ENCODE measurements at places on chromosomes 6 and 20.

- no peak for DNase-seq
Observed at GRCh38 chr20:9300080-9300479, 214.3 kb upstream of the LAMP5 start.

DNA sequence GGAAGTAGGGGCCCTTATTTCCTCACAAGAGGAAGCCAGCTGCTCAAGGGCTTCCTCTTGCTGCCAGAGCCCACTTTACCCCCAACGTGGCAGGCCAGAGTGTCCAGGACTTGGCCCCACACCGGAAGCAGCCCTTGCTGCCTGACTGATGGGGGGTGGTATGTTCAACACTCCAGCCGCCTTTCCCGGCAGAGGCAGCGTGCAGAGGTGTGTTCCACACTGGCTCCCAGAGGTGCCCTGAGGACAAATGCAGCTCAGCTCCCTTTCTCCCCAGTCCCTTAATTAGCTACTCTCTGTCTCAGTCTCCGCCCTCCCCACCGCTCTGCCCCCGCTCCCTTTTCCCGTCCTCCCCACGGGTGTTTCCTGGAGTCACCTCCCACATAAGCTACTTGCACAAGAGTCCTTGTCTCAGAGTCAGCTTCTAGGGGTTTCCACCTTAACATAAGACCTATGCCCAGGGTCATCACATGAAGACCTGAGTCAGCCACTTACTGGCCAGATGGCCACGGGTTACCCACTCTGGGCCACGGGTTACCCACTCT lies 61.7 kb upstream of the SHLD1 start:
- no peak for DNase-seq

- no peak for DNase-seq
Observed at GRCh38 chr6:3875486-3875885, 26.3 kb downstream of the FAM50B start.

- peak; percentile 79 for DNase-seq
Observed at GRCh38 chr6:108114841-108115597, 40.5 kb upstream of the OSTM1 start.

DNA sequence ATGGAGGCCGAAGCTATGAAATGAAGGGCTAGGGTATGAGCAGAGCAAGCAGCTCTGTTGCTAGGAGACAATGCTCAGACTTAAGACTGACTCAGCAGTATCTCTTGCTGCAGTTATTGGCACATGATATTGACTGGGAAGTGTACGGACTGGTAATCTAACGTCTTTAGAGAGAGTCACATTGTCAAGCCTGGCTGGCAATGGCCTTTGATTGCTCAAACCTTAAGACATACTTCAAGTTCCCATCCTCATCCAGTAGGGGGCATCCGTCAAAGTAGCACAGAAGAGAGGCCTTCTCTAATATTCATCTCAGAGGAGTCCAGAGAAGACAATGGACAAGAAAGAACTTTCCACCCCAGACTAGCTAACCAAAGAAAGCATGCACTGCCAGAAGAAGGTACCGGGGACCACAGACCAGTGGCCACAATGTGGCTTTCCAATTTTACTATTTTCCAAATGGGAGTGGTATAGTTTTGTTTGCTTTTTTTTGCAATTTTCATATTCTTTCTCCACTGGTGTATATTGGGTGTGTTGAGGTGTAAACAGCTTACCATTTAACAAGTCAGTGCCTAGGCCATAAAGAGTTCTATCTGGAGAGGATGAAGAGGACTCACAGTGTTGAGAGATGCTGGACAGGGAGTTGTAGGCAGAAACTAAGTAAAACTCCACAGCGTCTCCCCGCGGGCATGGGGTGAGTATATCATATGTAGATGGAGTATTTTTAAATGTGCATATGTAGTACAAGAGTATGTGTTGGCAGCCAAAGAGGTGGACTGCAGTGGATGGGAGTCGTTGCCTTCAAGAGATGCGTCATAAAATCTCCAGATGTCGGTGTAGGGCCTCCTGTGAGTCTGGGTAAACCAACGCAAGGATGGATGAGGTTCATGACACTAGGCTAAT lies 36.7 kb downstream of the LRFN2 start:
- no peak for DNase-seq

DNA sequence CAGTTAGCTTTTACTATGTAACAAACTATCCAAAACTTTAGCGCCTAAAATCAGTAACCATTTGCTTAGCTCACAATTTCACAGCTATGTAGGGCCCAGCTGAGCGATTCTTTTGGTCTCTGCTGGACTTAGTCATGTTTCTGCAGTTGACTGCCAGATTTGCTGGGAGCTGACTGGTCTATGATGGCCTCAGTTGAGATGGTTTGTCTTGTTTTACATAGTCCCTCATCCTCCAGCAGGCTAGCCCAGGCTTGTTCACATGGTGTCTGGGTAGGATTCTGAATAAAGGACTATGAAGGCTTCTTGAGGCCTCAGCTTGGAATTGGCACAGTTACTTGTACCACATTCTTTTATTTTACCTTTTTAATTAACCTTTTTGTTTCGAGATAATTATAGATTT lies 247.8 kb upstream of the CHD6 start:
- no peak for DNase-seq

DNA sequence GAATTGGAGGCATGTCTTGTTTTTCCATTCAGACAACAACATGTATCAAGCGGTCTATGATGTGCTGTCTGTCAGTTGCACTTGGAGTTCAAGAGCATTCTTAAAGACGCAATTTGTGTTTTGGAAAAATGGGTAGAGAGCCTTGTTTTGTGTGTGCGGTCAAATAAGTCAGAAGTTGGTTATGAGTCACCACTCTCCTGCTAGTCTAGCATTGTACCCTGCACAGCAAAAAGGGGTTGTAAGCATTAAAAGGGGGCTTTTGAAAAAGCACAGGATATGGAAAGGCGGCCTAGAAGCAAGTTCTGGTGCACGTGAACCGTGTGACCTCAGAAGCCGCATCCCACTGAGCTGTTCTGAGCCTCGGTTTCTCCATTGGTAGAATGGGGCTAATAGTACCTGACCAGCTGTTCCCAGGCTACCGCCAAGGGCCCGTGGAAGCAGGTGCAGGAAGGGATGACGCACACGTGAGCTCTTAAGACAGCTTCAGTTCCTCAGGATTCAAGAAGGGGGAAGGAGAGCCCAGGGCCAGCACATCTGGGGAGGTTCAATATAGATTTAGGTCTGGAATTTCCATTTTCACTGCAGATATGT lies 61.6 kb upstream of the SNX9 start:
- DNase-seq = no peak

DNA sequence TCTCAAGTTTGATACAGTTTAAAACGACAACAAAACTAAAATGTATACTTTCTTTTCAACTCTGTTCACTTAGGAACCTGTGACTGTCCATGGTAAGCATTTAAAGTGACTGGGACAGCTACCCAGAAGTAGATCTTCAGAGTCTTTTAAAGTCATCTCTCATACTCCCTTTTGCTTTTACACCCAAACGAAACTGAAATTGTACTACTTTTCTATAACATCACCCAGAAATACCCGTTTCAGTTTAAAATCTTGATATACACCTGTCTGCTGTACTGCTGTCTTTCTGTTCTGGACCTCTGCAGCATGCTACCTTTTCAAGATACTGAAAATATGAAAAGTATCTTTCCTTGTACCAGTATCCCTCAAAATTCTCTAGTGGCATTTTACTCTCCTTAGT lies 170.4 kb upstream of the THEMIS start:
- DNase-seq = no peak

DNA sequence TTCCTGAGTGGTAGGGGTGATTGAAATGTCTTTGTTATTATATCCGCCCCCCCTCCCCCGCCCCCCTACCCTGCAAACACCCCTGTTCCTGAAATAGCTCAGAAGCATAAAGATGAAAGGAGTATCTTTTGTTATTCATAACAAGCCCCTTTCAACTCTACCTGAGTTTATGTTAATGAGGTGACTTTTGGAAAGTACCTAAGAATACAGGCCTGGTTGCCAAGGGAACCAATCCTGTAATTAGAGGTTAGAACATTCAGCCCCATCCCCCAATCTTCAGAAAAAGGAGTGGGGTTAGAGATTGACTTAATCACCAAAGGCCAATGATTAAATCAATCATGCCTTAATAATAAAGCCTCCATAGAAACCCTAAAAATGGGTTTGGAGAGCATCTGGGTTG lies 979.2 kb upstream of the GJE1 start:
- DNase-seq = no peak

- peak; percentile 67 for DNase-seq
Observed at GRCh38 chr20:50930139-50930975, 880 bp downstream of the ADNP start.

DNA sequence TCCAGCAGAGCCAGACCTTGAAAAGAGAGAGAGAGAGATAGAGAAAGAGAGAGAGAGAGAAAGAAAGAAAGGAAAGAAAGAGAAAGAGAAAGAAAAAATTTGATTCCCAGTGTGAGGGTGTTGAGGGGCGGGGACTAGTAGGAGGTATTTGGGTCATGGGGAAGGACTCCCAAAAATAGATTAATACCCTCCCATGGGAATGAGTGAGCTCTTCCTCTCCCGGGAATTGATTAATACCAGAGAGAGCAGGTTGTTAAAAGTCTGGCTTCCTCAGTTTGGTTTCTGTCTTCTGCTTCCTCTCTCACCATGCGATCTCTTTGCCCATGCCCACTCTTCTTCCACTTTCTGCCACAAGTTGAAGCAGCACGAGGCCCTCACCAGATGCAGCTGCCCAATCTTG lies 28.8 kb upstream of the CFAP206 start:
- no peak for DNase-seq

DNA sequence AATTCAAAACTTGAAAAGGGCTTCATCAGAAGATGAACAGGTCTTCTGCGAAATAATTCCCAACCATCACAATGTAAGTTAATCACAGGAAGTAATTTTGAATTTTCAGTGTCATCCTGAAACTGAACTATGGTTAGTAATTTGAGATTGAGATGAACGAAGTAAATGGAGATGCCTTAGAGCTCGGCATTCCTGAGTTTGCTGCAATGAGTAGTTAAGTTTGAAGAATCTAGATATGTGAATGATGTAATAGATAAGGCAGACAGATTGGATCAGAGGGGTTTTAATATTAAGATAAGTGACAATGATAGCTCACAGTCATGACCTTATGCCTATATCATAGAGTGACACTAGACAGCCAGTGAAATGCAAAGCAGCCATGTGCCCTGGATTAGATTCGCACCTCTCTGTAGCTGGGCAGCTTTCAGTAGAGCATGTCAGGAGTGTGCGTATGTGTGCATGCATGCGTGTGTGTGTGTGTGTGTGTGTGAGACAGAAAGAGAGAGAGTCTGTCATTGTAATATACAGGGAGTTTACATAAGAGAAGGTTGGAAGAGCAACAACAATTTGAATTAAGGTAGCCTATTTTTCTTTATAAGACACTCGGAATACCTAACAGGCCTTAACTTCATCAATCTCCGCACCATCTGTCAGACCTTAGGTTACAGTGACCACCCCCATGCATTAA lies 233.0 kb downstream of the GMPR start:
- DNase-seq = no peak
